ENCODE measurements at places on chromosomes 12 and 14.

DNA sequence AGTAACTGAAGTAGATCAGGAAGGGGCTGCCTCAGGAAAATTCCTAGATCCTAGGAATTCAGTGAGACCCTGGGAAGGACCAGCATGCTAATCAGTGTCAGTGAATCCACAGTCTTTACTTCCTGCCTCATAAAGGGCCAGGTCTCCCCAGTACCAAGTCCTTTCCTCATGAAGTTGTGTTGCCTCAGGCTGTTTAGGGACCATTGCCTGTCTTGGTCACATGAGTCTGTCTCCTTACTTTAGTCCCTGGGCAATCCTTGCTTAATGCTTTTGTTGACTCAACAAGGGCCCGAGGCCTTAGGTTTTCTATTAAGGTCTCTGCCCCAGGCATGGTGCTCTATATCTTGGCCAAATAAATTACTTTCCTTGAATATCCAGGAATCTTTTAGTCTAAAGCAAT is 16.1 kb upstream of the ATF1 start:
- DNase-seq: no peak

DNA sequence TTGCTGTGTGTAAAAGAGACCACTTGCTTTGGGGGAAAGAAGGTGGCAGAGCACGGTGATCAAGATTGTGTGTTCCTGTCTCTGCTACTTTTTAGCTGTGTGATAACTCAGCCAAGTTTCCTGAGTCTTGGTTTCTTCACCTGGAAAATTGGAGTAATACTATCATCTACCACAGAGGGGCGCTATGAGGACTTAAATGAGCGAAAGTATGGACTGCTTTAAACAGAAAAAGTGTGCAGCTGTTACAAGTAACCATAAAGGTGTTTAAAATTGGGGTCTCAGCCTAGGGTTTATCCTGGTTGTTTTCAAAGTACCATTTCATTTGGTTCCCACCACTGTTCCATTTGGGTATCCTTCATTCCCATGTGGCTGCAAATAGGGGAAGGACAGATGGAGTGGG is 65.9 kb upstream of the WSCD2 start:
- peak; percentile 63 for DNase-seq

GRCh38 chr12:13570005-13570694 is 373.6 kb downstream of the EMP1 start:
- no peak for DNase-seq

GRCh38 chr14:85572845-85573244 is 42.9 kb downstream of the FLRT2 start:
- DNase-seq: peak; percentile 70

GRCh38 chr14:34211732-34212131 is 250.3 kb downstream of the SPTSSA start:
- peak; percentile 51 for DNase-seq

GRCh38 chr12:53758081-53758729 is 6.4 kb upstream of the CISTR start:
- DNase-seq: no peak

DNA sequence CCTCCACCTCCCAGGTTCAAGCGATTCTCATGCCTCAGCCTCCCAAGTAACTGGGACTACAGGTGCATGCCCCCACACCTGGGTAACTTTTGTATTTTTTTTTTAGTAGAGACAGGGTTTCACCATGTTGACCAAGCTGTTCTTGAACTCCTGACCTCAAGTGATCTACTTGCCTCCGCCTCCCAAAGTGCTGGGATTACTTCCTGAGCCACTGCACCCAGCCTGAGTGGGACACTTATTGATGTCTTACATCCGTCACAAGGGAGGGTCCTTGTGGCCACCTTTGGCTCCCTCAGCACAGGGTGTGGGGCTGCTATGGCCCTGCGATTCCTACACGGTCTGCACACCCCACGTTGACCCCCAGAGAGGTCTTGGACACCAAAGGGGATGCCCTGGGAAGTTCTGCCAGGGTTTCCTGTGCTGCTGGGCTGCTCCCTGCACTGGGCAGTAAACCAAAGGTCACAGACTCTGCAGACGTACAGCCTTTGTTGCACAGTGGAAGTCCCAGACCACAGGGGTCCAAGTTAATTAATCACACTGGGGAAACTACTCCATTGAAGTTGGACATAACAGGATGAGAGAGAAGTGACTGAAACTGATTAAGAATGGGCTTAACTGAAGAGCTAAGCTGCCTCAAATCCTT is 95.7 kb downstream of the SAMD4A start:
- DNase-seq: no peak

DNA sequence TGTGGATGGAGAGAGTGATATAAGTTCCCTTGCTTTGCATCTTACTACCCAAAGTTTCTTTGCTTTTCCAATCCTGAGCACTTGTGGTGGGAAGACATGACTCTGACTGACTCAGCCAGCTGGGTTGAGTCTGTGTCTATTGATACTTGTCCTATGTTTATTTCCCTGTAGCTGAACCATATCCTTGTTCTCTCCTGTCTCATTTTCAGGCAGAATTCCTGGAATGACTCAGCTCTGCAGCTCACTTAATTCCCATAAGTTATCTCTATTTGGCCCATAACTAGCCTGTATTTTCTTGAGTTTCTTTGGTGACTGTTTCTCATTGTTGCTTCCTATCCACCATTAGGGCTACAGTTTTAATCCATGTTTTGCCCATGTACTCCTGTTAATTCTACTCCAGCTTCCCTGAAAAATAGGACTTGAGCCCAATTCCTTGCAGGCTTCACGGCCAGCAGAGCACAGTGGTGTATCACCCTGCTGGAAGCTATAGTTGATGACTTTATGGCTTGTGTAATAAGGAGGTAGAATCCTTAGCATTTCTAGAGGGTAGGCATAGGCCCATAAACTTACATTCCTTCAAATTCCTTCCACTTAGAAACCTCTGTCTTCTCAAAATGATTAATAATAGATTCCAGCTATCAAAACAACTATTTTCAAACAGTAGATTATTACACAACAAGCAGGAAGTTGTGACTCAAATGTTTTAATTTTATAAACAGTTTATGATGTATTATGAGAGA is 183.1 kb downstream of the TMTC3 start:
- peak; percentile 92 for DNase-seq

DNA sequence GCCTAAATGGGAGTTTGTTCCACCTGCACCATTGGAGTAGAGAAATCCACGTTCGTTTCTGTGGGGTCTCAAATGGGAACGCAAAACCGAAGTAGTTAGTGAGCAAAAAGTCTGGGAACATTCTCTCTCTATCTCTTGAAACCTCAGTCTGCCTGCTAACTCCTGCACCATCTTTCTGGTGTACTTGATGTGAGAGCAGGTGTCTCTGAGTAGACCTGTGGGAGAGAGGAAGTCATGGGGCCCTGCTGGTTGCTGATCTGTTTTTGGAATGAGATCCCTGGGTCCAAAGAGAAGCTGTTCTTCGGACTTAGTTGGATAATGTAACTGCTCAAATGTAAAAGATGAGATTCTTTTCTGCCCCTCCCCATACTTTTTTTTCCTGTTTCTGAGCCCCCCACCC is 57.3 kb downstream of the MAX start:
- no peak for DNase-seq

DNA sequence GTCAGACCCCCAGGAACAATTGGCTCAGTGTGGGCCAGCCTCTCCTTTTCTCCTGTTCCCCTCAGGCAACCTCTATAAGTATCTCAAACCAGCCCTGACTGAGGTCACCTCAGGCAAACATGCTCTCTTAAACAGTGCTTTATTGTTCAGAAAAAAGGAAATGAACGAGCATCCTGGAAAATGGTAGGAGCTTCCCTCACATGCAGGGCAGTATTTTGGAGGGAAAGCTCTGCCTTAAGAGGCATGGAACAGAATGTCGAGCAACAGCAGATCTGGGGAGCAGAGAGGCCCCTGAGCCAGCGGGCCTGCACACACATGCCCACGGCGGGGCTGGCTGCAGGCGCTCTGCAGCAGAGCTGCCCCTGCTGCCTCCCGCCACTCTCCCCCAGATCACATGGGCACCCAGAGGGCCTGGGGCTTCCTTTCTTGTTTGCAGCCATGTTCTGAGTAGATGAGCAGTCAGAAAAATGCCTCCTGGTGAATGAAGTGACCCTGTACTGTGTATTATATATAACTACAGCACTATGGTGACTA is 42.0 kb downstream of the MOK start:
- peak; percentile 96 for DNase-seq

GRCh38 chr14:71319666-71320065 is 412.4 kb downstream of the PCNX1 start:
- DNase-seq: peak; percentile 36

DNA sequence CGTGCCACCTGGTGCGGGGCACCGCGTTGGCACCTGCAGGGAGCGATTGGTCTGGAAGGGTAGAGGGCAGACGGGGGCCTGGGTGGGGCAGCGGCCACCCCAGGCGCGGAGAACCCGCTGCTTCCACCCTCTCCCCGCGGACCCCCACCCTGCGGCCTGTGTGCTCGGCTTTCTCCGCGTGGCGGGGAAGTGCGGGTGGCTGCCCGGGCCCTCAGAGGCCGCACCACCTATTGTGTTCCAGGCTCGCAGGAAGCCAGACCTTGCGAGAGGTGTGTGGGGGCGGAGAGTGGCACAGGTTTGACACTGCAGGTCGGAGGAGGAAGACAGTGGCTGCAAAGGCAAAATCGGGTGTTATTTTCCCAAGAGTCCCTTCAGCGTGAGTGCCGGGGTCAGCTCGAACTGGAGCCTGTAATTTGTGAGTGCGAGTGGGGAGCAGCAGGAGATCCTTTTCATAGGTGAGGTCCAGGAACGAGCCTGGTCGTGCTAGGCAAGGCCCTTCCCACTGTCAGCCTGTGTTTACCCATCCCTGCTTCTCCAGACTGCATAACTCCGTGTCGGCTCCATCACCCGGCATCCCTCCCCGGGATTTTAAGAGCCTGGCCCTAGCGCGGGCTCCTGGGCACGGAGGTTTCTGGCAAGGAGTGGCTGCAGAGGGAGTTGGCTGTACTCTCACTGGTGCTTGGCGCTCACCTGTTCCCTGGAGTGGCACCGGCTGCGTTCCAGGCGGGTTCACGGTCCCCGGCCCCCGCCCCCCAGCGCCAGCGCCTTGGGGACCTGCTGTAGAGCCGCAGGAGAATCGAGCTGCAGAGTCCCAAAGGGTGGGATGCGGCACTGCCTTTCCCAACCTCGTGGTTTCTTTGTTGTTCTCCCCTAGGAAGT is 935 bp downstream of the TBC1D30 start:
- DNase-seq: no peak

GRCh38 chr14:98960617-98961013 is 311.4 kb downstream of the BCL11B start:
- no peak for DNase-seq

DNA sequence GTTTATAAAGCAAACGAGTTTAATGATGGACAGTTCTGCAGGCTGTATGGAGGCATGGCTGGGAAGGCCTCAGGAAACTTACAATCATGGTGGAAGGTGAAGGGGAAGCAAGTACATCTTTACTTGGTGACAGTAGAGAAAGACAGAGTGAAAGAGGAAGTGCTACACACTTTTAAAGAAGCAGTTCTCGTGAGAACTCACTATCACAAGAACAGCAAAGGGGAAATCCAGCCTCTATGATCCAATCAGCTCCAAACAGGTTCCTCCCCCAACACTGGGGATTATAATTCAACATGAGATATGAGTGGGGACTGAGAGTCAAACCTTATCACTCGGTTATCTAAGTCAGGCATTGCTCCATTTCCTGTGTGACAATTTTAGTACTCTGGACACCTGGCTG is 189.9 kb upstream of the CNTN1 start:
- no peak for DNase-seq

GRCh38 chr12:113468365-113469223 is 3.1 kb downstream of the LHX5 start:
- no peak for DNase-seq

DNA sequence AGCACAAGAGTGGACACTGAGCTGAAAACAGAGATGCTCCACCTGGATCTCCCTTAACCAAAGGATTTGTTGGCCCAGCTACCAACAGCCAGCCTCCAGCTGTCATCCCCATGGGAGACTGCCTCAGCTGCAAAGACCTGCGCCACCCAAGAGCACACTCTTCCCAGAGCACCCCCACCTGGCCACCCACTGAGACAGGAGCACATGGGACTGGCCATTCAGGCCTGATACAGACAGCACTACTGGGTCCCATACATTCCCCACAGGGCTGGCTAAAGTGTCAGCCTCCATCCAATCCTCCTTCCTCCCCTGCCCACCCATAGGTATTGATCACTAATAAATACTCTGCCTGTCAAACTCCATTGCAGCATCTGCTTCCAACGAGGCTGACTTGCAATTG is 241.5 kb downstream of the BCL11B start:
- DNase-seq: no peak

GRCh38 chr14:26974965-26975364 is 377.1 kb upstream of the NOVA1 start:
- DNase-seq: no peak

DNA sequence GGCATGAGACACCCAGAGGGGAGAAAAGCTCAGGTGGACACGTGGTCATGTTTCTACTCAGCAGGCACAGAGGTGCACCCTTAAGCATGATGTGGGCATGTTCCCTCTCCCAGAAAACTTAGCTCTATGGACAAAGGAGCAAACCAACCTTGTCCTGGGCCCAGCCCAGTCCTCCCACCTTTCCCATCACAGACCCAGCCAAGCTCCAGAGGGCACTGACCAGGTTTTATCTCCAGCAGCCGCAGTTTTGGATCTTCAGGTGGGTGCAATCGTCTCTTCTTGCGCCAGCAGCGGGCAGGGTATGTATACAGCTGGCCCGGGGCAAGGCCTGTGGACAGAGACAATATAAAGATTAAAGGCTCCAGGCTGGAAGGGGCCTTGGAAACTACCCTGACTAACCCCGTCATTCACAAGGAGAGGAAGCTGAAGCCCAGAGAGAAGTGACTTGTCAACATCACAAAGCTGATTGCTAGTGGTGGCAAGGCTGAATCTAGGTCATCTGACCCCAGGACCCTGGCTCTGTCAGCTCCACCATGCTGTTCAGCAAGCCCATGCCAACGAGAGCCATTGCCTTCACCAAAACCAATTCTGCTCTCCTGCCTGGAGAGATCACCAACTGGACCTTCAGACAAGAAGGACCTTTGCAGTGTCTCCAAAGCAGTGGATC is 140.7 kb downstream of the DPF3 start:
- no peak for DNase-seq

GRCh38 chr12:15278816-15279658 is 43.3 kb upstream of the PTPRO start:
- DNase-seq: peak; percentile 88

DNA sequence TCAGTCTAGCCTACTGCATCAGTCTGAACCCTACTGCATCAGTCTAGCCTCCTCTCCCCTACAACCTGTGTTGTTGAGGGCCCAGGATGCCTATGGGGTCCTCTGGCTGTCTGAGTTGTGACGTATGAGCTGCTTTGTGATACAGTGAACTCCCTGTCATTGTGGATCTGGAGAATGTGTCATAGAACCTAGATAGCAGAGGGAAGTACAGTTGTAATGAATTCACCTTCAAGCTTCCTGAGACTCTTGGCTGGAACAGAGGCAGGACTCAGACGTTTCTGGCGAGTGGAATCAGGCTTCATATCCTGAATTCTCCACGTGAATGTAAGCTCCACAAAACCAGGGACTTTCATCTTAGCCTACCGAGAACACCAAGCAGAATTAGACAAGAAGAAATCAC is 17.0 kb downstream of the TBK1 start:
- no peak for DNase-seq

Measured in PC-3 (cell line).